ENCODE measurements at places on chromosomes 13 and 19.
A peak's percentile ranks its signal among the peaks of the same experiment; 100 is the strongest.

GRCh38 chr13:98050041-98050466 is 92.8 kb upstream of the FARP1 start:
- no peak overlapping the region for H3K27ac ChIP-seq
- H3K4me1 ChIP-seq = no peaks in the 10 kb centered on the region
- no peaks in the 10 kb centered on the region for H3K27me3 ChIP-seq
- no peak overlapping the region for H3K4me3 ChIP-seq
- H3K36me3 ChIP-seq = peaks cover 4% of the 10 kb centered on the region

GRCh38 chr13:75294110-75294509 is 187.9 kb downstream of the TBC1D4 start:
- no peak overlapping the region for H3K27ac ChIP-seq
- no peaks in the 10 kb centered on the region for H3K27me3 ChIP-seq
- H3K36me3 ChIP-seq = no peaks in the 10 kb centered on the region
- H3K4me1 ChIP-seq = no peaks in the 10 kb centered on the region
- H3K4me3 ChIP-seq = no peak overlapping the region
- ATAC-seq = no peak

DNA sequence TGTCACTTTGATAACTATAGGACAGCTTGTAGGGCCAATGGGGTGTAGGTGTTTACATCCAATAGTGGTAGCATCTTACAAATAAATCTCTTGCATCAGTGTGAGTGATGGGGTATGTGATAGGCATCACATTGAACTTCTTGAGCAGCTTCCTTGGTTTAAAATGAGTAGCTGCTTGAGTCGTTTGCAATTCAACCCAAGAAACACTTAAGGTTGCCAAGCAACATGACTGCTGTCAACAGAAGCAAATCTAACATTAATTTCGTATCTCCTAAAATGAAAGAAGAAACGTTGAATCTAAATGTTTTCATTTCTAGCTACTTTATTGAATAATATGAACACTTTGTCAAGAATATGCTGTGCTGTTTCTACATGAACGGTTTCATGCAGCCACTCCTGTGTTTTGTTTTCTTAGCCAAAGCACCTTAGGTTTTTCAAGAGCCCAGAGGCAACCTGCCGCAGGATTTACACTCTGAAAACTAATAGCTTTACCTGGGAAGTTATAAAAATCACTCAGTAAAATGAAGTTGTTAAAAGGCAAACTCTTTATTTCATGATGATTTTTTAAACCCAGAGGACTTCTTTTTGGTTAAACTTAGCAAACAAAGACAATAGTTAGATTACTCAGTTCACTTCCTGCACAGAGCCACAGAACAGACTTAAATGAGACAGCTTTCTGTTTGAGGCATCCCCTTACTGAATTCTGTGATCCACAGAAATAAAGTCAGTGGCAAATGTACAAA is 305.2 kb downstream of the MTUS2 start:
- ATAC-seq = peak; percentile 80
- H3K27ac ChIP-seq = peak overlapping the region; percentile 65
- no peaks in the 10 kb centered on the region for H3K36me3 ChIP-seq

- no peaks in the 10 kb centered on the region for H3K4me1 ChIP-seq
- ATAC-seq = no peak
- H3K4me3 ChIP-seq = no peak overlapping the region
- no peaks in the 10 kb centered on the region for H3K27me3 ChIP-seq
Observed at GRCh38 chr13:53460796-53461195, 432.2 kb downstream of the OLFM4 start.

- H3K27ac ChIP-seq = no peak overlapping the region
- no peaks in the 10 kb centered on the region for H3K4me1 ChIP-seq
- no peaks in the 10 kb centered on the region for H3K36me3 ChIP-seq
- no peak for ATAC-seq
Observed at GRCh38 chr13:44726778-44727177, 150.6 kb upstream of the TSC22D1 start.

- no peaks in the 10 kb centered on the region for H3K4me1 ChIP-seq
- no peak overlapping the region for H3K27ac ChIP-seq
- no peaks in the 10 kb centered on the region for H3K36me3 ChIP-seq
- peaks cover 38% of the 10 kb centered on the region for H3K27me3 ChIP-seq
Observed at GRCh38 chr13:101449790-101450748, 2.4 kb upstream of the ITGBL1 start.

DNA sequence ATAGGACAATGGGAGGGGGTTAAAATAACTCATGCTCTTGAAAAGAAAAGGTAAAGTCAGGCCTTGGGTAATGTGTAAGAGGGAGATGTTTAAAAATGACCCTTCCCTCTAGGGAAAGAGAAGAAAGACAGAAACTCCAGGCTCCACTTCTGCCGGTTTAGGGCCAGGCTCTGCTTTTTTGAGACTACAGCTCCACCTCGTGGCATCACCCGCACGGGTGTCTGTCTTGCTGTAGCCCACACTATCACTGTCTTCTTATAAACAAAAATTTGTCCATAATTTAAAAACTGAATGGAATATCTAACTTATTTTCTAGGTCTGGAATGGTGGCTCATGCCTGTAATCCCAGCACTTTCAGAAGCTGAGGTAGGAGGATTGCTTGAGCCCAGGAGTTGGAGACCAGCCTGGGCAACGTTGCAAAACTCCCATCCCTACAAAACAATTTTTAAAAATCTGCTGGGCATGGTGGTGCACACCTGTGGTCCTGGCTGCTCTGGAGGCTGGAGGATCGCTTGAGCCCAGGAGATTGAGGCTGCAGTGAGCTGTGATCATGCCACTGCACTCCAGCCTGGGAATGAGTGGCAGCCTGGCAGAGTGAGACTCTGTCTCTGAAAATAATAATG is 65.1 kb upstream of the GTF3A start:
- peaks cover 12% of the 10 kb centered on the region for H3K4me1 ChIP-seq
- H3K4me3 ChIP-seq = no peak overlapping the region
- H3K36me3 ChIP-seq = no peaks in the 10 kb centered on the region
- peak; percentile 77 for ATAC-seq

GRCh38 chr13:104810242-104810641 is 1725.2 kb downstream of the EFNB2 start:
- ATAC-seq = no peak
- no peaks in the 10 kb centered on the region for H3K4me1 ChIP-seq
- no peaks in the 10 kb centered on the region for H3K27me3 ChIP-seq
- no peaks in the 10 kb centered on the region for H3K36me3 ChIP-seq

GRCh38 chr13:89407357-89407756 is 1736.2 kb downstream of the SLITRK5 start:
- H3K4me3 ChIP-seq = no peak overlapping the region
- H3K27ac ChIP-seq = no peak overlapping the region
- no peak for ATAC-seq

- no peak overlapping the region for H3K27ac ChIP-seq
- H3K4me1 ChIP-seq = no peaks in the 10 kb centered on the region
- peaks cover 6% of the 10 kb centered on the region for H3K36me3 ChIP-seq
Observed at GRCh38 chr13:99797691-99798090, 173.9 kb downstream of the ZIC5 start.

DNA sequence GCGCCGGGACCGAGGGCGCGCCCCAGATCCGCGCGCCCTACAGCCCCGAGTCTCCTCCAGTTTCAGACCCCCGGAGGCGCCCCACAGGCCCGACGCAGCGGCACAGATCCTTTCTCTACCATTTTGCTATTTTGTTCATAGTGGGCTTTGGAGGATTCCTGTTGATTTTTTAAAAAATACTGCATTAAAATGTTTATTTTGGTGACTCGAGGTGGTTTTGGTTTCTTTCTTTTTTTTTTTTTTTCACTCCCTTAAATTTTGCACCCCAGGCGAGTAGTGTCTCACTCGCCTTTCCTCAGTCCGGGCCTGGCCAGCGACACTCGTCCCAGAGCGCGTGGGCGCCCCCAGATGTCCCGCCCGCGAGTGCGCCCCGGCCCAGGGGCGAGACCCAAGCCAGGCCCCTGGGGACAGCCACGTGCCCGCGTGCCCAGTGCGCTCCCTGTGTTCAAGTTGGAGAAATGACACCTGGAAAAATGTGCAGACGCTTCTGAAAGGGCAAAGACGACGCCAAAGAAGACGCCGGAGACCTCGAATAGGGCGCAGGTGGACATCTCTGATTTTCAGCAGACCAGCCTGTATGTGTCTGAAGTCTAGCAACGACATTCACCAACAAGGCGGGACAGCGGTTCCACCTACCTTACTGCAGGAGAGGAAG is 471 bp upstream of the INSR start:
- peaks cover 44% of the 10 kb centered on the region for H3K4me1 ChIP-seq
- H3K27ac ChIP-seq = peak overlapping the region; percentile 65
- peaks cover 39% of the 10 kb centered on the region for H3K27me3 ChIP-seq
- peak overlapping the region; percentile 80 for H3K4me3 ChIP-seq

GRCh38 chr19:43743059-43743458 is 11.7 kb downstream of the SMG9 start:
- H3K27ac ChIP-seq = peak overlapping the region; percentile 15
- H3K36me3 ChIP-seq = peaks cover 69% of the 10 kb centered on the region
- no peak overlapping the region for H3K4me3 ChIP-seq
- ATAC-seq = no peak

GRCh38 chr19:19817357-19817756 is 4.2 kb downstream of the ZNF506 start:
- H3K27ac ChIP-seq = peak overlapping the region; percentile 83
- H3K27me3 ChIP-seq = no peaks in the 10 kb centered on the region
- peaks cover 81% of the 10 kb centered on the region for H3K36me3 ChIP-seq
- peaks cover 68% of the 10 kb centered on the region for H3K4me1 ChIP-seq

DNA sequence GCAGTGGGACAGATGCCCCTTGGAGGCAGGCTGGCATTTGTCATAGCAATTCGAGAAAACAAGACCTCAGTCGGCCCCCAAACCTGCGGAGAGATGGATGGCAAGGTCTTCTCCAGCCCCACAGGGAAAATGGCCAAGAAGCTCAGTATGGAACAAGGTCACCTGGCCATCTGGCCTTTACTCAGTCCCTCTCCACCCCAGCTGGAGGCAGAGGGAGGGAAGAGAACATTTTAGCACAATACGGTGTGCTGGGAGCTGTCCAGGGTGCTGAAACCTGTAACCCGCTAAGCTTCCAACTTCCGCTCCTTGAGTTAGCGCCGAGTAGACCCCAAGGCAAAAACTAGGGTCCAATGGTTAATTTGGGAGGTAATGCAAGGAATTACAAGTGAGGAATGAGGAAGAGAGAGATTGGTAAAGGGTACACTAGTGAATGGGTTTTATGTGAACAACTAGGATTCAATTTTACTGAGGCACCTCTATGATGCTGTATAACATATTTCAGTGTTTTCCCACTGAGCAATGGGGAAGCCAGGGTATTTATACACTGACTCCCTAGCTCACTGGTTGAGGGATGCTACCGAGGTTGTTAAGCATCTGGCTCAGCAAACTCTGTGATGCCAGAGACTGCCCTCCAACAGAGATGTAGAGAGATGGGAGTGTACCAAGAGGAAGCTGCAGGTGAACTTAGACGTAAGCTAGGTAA is 64.3 kb downstream of the CACNA1A start:
- no peak overlapping the region for H3K4me3 ChIP-seq
- peaks cover 16% of the 10 kb centered on the region for H3K27me3 ChIP-seq
- ATAC-seq = no peak
- H3K27ac ChIP-seq = no peak overlapping the region
- no peaks in the 10 kb centered on the region for H3K36me3 ChIP-seq

GRCh38 chr13:23996456-23996855 is 99.2 kb upstream of the C1QTNF9B start:
- H3K4me3 ChIP-seq = no peak overlapping the region
- ATAC-seq = no peak
- no peaks in the 10 kb centered on the region for H3K4me1 ChIP-seq
- H3K27ac ChIP-seq = no peak overlapping the region
- H3K36me3 ChIP-seq = no peaks in the 10 kb centered on the region
- peaks cover 13% of the 10 kb centered on the region for H3K27me3 ChIP-seq

GRCh38 chr19:41174297-41174928 is 18.6 kb upstream of the CYP2S1 start:
- no peak overlapping the region for H3K4me3 ChIP-seq
- H3K27ac ChIP-seq = no peak overlapping the region
- no peaks in the 10 kb centered on the region for H3K36me3 ChIP-seq
- H3K27me3 ChIP-seq = peaks cover 25% of the 10 kb centered on the region
- no peak for ATAC-seq

DNA sequence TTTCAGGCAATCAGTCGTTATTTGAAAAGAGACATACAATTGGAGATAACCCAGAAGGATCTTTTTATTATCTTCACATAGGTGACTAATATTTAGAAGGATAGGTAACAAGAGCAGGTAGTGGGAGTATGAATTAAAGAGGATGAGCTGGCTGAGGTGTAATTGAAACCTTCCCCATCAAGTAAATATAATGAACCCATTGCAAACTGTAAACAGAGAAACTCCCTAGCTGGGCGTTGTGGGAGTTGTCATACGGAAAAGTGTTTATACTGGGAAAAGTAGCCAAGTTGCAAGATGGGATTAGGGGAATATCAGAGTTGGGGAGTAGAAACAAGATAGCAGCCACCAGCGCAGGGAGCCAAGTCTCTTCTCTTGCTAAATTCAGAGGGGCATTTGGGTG is 448.4 kb downstream of the COG6 start:
- no peak for ATAC-seq
- H3K27ac ChIP-seq = peak overlapping the region; percentile 82
- peaks cover 35% of the 10 kb centered on the region for H3K4me1 ChIP-seq
- H3K27me3 ChIP-seq = no peaks in the 10 kb centered on the region

- no peak within 1 kb of the TSS for H3K4me3 ChIP-seq
- H3K27ac ChIP-seq = no peak within 1 kb of the TSS
- no peaks in the 10 kb centered on the region for H3K36me3 ChIP-seq
- peaks cover 39% of the 10 kb centered on the region for H3K27me3 ChIP-seq
- ATAC-seq = no peak
Observed at GRCh38 chr19:3708207-3708931, at the start of gene TJP3. TSS of gene TJP3 (plus strand) at chr19:3708384. CDS start at chr19:3728433, 20,049 bp downstream.
